ENCODE measurements at places on chromosomes 4 and X.

DNA sequence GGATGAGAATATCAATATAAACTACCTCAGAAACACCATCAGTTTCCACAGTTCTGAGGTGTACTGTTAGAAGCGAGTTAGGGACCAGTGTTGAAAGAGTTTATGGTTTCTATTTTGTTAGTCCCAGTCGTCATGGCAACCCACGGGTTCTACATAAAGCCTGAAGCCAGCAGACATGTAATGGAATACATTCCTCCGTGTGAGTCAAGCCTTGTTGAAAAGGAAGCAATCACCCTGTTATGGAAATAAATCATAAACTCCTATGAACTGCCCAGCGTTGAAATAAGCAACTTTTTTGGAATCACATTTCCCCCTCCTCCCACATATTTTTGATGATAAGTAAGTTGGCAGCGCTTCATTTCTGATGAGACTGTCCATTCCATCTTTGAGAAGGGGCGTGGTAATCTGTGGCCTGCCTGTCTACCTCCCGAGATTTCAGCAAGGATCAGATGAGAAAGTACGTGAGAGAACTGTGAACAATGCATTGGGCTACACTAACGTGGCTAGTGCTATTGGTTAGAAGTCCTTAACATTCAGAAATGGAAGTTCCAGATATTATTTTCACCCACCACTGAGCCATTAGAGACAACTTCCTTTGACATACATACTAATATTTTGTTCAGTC, 40.4 kb upstream of the PDHA1 start:
- no peak for DNase-seq

- DNase-seq, result no peak
Observed at GRCh38 chr4:66571145-66571695, 900.9 kb upstream of the EPHA5 start.

DNA sequence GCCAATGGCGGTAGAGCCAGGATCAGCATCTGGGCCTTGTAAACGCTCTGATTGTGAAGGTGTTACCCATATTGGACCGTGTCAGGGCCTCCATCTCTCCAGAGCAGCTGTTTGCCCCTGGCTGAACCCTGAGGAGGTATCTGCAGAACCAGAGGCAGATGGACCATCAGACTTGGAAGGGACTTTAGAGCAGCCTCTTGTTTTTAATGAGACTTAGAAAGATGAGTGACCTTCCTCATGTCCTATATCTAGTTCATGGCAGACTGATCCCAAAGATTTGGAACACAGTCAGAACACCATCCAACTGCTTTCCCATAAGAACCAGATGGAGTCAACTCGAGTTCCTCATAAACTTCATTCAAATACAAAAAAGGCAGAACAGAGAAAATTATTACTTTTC, 135.1 kb upstream of the MSX1 start:
- DNase-seq, result no peak

DNA sequence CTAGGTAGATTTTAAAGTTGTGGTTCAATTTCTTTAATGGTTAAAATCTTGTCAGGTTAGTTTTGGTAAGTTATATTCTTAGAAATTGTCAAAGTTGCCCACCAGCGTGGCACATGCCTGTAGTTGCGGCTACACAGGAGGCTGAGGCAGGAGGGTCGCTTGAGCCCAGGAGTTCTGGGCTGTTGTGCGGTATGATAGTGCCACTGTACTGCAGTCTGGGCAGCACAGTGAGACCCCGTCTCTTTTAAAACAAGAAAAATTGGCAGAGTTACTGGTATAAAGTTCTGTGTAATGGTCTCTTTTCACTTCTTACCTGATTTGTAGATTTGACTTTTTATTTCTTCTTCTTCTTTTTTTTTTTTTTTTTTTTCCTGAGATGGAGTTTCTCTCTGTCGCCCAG, 64.4 kb downstream of the FAM193A start:
- DNase-seq, result no peak

DNA sequence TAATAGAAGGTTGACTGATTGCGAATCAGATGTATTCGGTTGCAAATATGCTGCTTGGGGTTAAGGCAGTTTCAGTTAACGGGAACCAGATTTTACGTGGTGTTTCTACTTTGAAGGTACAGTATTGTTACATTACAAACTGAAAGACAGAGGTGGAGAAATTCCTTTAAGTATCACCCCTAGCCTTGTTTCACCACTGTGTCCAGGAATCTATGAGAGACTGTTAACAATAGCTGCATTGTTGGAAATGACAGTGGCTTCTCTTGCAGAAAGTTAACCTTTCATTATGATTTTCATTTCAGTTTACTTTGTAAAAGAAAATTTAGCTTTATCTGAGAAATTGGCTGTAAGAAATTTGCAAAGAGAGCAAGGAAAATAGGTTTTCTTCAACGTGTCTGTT, 2.6 kb downstream of the CDKL5 start:
- no peak for DNase-seq

- no peak for DNase-seq
Observed at GRCh38 chr4:182818926-182819730, 98.1 kb downstream of the DCTD start.

GRCh38 chrX:107775000-107775733, 420 bp downstream of the TSC22D3 start:
- no peak for DNase-seq

DNA sequence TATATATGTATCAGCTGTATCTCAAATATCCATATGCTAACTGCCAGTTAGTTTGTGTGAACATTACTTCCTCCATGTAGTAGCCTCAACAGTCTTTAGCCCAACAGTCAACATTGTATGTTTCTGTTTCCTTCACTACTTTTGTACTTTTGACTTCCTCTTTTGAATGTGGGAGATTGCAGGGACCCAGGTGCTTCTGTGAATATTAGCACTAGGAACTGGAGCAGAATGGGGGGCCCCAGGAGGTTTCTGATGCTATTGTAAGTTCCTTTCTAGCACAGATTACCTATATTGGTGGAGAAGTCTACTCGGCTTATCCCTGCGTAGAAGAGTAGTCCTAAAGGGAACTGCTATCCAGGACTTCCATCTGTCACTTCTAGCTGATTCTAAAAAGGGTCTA, 2.3 kb downstream of the PLAC8 start:
- no peak for DNase-seq

DNA sequence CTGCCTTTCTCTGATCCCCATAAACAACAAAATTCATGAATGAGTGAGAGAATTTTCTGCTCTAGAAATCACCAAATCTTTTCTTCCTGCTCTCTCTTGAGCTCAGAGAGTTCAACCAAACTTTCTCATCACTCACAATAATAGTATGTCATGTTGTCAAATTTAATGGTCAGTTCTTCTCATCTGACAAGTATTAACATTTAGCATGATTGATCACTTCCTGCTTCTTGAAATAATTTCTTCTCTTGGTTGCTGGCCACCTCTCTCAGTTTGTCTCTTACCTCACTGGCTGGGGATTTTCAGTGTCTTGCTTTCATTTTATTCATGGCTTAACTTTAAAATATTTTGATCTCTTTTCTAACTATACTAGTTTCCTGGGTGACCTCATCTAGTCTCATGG, 25.5 kb upstream of the FGF5 start:
- no peak for DNase-seq

DNA sequence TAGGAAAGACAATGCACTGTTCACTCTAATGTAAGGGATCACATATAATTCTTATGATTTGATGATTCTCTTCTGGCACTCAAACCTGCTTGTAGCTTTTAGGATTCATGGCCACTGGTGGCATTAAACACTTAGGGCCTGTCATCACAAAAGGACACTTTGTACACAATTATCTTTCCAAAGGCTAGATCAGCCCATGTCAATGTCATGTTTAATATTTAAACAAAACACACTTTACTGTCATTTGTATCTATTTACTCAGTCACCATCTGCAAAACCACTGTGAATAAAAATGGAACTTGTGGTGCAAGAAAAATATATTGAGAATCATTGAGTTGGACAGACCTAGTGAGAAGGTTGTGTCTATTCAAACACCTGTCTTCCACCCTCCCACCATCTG, 83.6 kb upstream of the TTC29 start:
- DNase-seq, result no peak

GRCh38 chr4:25163196-25163595, 2.9 kb upstream of the SEPSECS start:
- DNase-seq, result no peak

GRCh38 chr4:185192059-185192458, 11.7 kb downstream of the CFAP97 start:
- no peak for DNase-seq

Data from LoVo (cell line).